CD8-positive, alpha-beta memory T cell (primary cell): ENCODE measurements at places on chromosomes 3 and 15.

DNA sequence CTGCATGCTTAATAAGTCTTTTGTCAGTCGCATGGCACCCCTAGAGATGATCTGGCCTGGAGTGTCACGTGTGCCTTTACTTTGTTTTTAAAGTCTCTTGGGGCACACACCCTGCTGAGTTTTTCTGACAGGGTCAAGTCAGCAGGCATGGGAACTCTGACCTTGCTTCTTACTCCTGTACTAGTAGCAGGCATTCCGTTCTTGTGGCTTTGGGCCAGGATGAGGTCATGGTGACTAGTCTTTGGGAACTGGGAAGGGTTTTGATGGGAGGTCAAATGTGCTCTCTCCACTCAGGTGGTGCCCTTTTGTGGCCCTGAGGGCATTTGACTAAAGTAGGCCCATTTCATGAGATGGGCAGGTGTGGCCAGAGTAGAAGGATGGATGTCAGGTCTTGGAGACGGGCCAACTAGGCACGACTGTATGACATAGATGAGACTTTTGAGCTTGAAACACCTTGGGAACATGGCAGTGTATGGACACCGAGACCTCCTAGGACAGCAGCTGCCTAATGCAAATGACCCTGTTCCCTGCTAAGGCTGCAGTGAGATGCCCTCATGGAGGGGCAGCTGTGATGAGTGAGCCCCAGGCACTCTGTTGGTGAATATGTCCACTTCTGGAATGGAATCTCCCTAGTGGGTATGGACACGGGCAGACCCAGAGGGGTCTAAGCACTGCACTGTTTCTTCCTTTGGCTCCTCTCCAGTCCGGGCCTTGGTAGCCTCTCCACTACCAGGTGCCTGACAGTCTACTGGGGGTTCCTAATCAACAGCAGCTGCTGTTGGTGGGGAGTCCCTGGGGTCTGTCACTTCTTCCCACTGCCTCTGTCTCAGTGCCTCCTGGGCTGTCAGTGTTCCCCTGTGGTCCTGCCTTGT is 16.4 kb downstream of the SRPRB start:
- DNase-seq, result no peak

GRCh38 chr15:49832511-49832910 is 211.7 kb downstream of the DTWD1 start:
- DNase-seq, result no peak

GRCh38 chr3:86737517-86737916 is 253.4 kb downstream of the VGLL3 start:
- no peak for DNase-seq

DNA sequence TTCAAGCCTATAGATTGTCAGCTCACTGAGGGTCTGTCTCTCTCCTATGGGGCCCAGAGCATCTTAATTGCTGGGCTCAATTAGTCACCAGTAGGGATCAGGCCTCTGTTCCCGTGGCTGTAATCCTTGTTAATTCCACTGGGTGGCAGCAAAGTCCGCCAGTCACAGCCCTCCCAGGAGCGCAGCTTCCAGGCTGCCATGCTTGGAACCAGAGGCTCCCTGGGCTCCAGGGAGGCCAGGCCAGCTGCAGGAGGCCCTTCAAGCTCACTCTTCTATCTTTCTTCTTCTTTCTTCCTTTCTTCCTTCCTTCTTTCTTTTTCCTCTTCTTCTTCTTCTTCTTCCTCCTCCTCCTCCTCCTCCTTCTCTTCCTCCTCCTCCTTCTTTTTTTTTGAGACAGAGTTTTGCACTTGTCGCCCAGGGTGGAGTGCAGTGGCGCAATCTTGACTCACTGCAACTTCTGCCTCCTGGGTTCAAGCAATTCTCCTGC is 14.4 kb downstream of the RNU5B-1 start:
- peak; percentile 82 for DNase-seq

- DNase-seq, result no peak
These were observed 47.1 kb downstream of the TFG start for GRCh38 chr3:100756441-100756840.

DNA sequence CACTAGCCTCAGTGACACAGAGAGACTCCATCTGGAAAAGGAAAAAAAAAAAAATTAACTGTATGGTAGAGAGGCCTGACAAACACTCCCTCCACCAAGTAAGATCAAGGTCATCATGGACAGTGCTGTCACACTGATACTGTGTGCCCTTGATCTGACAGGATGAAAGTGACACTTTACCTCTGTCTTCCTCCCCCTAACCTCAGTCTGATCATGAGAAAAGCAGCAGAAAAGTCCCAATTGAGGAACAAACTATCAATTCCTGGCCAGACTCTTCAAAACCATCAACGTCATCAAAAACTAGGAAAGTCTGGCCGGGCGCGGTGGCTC is 26.7 kb downstream of the PGPEP1L start:
- no peak for DNase-seq

DNA sequence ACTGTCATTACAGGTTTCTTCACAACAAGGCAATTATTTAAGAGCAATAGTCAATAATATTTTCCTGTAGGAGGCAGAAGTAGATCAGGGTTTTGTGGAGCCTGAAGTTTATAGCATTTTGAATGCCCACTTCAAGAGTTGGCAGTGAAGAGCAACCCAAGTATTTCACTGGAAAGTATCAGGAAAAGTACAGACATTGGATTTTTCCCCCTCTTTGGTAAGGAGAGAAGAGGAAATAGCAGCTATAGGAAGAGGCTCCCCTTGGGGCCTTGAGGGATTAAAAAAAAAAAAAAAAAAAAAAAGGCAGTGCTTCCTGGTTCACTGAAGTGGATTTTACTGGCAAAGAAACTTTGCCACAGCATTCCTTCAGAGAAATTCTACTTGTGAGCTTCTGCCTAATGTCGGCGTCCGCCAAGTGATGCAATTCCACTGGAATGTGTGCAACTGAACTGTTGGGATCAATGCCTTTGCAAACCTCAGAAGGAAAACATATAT is 5.7 kb upstream of the CNTN6 start:
- no peak for DNase-seq

GRCh38 chr3:156761007-156761406 is 65.1 kb upstream of the LEKR1 start:
- no peak for DNase-seq

DNA sequence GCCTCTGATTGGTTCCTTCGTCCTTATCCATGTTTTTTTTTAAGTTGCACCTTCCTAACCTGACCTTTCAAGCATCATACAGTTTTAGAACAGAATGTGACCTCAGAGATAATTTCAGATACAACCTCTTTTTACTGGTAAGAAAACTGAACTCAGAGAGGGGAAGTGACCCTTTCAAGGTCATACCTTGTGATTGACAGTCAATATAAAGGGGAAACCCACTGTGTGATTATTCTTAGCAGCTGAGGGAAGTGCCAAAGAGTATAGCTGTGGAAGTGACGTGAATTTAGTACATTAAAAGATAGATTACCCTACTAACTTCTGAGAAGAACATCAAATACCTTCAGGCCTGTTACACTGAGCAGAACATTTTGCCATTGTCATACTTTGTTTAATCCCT is 319.4 kb downstream of the NEK10 start:
- no peak for DNase-seq

DNA sequence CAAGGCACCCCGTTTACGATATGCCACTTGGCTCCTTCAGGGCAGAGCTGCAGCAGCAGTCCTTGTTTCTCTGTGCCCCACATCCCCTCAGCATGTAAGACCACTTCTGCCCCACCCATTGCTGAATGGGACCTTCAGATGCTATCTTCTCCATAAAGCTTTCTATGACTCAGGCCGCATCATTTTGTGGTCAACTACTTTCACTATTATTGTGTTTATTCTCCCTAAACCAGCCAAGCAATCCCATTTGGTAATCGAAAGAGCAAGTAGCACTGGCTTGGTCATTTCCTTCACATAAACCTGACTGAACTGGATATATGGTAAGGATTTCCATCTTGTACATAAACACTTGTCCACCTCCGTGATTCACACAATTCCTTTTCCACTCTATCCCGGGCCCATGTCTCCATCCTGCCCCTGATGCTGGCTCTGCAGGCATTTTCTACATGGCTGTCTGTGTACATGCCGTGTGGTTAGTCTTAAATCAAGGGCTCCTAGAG is 25.7 kb downstream of the LIPC start:
- DNase-seq, result no peak

GRCh38 chr3:153221748-153222162 is 59.7 kb downstream of the RAP2B start:
- DNase-seq, result peak; percentile 59

DNA sequence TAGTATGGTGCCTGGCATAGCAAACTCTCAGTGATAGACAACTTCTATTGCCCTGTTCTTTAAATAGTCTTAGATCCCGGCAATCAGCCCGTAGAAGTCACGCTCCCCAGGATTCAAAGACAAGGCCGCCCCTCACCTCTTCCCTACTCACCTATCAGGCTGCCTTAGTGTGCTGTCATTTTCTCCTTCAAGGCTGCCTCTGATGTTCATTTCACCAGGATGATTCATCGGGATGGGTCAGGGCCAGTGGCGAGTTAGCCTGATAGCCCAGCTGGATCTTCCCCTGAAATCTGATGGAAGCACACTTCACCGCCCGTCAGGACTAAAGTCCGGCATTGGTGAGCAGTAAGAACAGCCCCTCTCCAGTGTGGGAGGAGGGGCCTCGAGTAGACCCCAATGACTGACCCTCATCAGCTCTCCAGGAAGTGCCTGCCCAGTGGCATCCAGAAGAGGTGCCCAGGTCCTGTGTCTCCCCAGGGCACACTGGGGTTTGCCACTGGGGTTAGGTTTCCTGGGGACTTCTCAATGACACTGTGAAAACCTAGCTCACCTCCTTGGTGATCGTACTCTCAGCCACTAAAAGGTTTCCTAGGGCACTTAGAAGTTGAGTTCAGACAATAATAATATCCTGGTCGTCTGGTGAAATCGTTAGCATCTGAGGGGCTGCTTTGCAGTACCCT is 37.5 kb downstream of the TPM1 start:
- no peak for DNase-seq

- DNase-seq, result no peak
These were observed 237.5 kb downstream of the FOXP1 start for GRCh38 chr3:71346061-71346460.

DNA sequence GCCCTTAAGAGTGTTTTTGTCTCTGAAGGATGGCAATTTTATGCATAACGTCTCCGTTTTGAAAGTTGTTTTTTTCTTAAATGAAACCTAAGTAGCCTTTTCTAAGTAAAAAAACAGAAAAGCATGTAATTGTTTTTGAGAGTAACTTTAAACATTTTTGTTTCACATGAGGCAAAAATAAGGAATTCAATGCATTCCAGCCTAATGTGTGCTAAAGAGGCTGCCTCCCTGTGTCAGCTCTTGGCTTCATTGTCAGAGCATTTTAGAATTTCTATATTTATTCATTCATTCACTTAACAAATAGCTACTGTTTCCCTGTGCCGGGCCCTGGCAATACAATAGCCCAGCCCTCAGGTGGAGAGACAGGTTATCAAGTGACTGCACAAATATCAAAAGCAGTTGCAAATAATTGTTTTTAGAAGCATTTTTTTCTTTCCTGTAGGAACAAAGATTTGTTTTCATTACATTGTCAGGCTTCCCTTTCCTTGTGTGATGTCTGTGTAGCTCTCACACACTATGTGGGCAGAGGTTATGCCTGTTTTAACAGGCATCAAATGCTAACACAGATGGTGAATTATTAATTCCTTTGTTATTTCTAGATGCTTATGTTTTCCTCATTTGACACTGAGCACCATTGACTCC is 81.9 kb downstream of the CCK start:
- DNase-seq, result no peak

- no peak for DNase-seq
These were observed 191.3 kb downstream of the PDE8A start for GRCh38 chr15:85172846-85173490.

DNA sequence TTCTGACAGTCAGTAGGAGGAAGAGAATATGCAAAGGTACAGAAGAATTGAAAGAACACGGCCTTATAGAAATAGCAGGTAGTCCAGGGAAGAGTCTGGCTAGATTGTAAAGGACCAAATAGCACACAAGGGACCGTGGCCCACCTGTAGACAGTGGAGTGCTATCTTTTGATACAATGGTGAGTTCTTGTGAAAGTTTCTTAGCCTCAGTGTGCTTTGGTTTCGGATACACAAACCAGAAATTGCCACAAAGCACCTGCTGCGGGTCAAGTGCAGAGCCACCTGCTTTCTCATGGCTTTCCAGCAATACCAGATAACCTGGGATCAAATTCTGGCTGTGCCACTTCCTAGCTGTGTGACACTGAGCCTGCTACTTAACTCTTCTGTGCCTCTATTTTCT is 36.6 kb upstream of the TUBGCP5 start:
- no peak for DNase-seq

DNA sequence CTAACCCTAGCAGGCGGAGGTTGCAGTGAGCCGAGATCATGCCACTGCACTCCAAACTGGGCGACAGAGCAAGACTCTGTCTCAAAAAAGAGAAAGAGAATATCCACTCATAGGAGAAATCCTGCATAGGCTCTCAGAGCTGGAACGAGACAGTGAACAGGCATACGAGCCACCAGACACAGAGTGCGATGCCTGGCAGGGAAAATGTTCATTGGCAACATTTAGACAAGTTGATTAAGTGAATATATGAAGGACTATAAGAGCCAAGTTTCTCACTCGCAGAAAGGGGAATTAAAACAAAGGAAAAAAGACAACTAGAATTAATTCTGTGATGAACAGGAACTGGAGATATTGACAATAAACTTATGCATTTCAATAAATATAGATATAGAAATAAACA is 27.1 kb upstream of the ARHGEF26 start:
- DNase-seq, result no peak

GRCh38 chr3:159600291-159600690 is 388.3 kb upstream of the IL12A start:
- no peak for DNase-seq

- no peak for DNase-seq
These were observed 406 bp upstream of the MPI start for GRCh38 chr15:74889390-74889882.

DNA sequence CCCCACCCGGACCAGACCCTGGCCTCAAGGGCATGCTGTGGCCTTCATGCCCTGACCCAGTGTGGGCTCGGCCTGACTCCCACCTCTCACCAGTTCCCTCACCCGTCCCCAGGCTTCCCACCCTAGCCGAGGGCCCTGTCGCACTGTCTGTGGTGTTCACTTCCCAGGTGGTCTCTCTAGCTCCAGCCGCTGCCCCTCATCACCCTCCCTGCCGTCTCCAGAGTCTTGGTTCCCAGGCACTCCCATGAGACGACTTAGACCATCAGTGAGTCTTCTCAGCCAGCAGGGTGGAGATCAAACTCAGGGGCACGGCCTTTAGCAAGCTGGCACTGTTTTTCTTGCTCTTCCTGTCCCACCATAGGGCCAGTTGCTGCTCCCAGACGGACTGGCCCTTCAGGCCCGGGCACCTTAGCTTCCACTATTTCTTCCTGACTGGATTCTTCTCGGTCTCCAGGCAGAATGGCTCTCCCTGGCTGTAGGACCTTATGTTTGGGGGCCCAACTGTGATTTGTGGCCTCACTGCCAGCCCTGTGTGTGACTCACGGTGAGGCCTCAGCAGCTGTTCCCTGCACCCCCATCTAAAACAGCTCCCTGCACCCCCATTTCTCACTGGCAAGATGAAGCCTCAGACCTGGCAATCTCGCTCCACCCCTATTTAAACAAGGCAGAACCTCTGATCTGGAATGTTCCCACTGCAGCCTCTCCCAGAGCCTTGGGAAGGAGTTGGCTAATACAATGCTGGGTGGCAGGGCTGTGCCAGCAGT is 9.4 kb upstream of the PCSK6 start:
- DNase-seq, result no peak
